ENCODE measurements at places on chromosomes 2 and 18.

GRCh38 chr2:31919499-31919898, 91.3 kb downstream of the MEMO1 start:
- DNase-seq, result no peak

DNA sequence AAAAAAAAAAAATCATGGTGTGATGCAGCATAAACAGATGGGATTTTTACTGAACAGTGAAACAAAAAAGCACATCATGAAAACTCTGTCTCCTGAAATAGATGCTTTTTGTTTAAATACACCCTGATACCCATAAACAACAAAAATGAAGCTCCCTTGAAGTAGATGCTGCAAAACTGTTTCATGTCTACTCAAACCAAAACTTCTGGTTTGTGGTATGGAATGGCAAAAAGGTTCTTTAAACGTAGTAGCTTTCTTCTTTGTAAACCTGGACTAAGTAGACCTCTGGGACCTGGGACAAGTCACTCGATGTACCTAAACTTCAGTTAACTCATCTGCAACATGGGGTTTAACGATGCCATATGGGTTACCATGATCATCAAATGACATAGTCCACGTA, 64.4 kb upstream of the RAPH1 start:
- no peak for DNase-seq

DNA sequence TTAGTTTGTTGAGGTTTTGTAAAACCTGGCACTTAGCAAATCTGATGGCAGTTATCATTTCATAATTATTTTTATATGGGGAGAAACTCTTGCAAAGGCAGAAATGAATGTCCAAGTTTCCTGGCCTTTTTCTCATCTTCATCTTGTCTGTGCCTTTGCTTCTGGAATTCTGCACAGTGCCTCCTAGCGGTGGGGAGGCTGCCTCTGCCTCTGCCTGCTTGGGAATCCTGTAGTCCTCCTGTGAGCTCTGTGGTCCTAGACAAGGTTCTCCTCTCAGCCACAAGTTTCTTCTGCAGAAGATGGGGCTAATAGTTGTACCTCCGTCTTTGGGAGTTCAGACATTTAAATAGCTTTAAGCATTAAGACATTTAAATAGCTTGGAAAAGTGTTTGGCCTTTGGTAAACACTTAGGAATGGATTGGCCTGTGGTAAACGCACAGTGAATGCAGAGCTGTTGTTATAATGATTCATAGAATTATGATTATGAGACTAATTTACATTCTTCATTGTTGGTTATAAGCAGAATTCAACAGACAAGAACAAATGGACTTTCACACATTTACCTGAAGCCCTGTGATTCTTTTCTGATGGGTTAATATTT, 101.2 kb downstream of the ZNF236 start:
- DNase-seq, result peak; percentile 25

- DNase-seq, result no peak
Observed at GRCh38 chr2:98037206-98037605, 41.5 kb upstream of the TMEM131 start.

GRCh38 chr2:235605312-235606003, 111.6 kb downstream of the AGAP1 start:
- DNase-seq, result no peak

DNA sequence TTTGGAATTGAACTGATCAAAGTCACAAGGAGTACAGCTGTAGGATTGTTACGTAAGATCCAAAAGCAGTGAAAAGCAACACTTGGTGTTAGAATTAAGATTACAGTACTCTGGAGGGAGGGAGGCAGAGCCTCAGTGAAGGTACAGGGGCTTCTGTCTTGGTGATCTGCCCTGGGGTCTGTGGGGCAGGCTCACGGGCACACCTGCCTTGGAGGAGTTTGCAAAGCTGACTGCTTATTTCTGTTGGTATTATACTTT, 114.9 kb downstream of the NCK2 start:
- no peak for DNase-seq

GRCh38 chr18:32771169-32771751, 1.6 kb downstream of the KLHL14 start:
- DNase-seq, result peak; percentile 82

- no peak for DNase-seq
Observed at GRCh38 chr2:237916296-237916695, 50.5 kb upstream of the UBE2F start.

GRCh38 chr2:74985978-74986609, 27.7 kb downstream of the POLE4 start:
- DNase-seq, result no peak

GRCh38 chr2:23614701-23615100, 229.7 kb downstream of the KLHL29 start:
- no peak for DNase-seq

DNA sequence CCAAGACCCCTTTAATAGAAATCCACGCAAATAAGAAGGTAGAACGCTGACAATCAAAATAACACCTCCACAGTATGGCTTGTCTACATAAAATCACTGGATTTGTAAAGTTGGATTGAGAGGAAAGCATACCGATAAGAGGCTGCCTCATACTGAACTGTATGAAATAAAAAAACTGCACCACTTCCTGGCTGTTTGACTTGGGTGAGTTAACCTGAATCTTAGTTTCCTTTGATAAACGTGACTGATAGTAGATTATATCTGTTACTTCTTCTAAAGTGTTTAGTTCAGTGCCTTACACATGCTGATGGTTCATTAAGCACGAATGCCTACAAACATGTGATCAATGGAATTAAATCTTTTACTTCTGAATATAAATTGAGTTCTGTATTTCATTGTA, 140.4 kb upstream of the RNF152 start:
- no peak for DNase-seq

DNA sequence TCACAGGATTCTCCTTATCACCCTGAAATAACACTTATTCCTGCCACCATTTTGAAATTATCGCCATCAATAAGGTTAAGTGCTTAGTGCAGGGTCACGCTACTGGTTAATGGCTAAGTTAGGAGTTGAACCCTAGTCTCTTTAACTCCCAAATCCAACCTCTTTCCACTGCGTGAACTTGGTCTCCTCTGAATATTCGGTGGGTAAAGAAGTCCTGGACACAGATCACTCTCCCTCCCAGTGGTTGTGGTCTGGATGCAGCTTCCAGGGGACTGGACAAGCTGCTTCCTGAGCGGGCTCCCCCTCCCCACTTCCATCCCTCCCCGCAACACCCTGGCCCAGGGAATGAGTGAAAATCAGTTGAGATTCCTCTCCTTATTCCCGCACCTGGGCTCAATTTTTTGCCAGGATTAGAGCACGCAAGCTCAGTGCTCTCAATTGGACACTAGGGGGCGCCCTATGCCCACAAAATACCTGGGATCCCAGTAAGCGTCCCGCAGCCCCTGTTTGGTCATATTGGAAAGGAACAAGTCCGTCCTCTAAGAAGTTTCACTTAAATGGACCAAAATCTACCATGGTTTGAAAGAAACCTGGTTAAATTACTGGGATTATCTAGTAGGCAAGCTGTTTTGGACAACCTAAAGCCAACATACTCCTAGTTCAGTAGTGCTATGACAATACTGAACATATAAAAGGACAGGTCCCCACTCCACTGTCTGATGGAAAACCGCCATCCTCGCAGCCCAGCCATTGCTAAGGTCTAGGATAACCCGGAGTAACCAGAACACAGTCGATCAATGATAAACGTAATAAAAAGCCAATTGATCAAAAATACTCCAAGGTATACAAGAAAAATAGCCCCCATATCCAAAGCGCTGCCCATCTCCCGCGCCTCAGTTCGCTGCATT, 40.4 kb downstream of the DHRS9 start:
- peak; percentile 83 for DNase-seq

DNA sequence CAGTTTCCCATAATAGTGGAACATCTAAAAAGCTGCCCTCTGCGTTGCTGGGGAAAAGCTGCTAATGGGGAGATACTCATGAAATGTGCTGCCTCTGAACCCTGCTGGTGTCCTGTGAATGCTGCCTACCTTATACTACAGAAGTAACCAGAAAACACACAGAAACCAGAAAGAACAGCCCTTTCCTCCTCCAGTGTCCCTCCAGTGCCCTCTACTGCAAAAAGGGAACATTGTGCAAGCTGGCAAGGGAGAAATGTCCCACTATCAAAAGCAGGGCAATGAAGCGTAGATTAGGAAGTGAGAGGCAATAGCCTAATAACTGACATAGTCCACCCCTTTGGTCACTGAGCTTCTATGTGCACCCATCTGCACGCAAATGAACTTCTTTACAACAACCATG, 162.7 kb upstream of the ETAA1 start:
- DNase-seq, result peak; percentile 32

- no peak for DNase-seq
Observed at GRCh38 chr2:37638973-37639372, 32.5 kb downstream of the CDC42EP3 start.

- no peak for DNase-seq
Observed at GRCh38 chr2:55547001-55547400, 27.5 kb downstream of the CFAP36 start.

DNA sequence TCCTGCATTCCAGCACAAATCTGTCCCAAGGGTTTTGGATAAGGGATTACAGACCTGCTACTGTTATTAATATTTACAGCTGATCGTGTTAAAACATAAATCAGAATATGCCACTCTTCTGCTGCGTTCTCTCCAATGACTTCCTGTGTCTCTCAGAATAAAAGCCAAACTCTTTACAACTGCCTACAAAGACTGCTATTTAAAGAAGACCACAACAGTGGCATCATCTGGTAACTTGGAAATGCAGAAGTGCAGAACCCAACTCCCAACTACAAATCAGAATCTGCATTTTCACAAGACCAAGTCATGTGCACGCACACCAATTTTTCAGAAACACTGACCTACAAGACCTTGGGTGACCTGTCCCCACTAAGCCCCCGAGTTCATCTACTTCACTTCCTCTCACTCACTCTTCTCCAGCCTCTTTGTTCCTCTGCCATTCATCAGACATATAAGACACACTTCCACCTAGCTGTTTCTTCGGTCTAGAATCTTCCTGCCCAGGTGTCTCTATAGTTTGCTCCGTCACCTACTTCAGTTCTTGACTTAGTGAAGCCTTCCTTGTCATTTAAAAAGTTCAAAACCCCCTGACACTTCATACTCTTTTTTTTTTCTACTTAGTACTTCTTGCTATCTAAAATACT, 36.0 kb downstream of the CHN1 start:
- DNase-seq, result no peak

DNA sequence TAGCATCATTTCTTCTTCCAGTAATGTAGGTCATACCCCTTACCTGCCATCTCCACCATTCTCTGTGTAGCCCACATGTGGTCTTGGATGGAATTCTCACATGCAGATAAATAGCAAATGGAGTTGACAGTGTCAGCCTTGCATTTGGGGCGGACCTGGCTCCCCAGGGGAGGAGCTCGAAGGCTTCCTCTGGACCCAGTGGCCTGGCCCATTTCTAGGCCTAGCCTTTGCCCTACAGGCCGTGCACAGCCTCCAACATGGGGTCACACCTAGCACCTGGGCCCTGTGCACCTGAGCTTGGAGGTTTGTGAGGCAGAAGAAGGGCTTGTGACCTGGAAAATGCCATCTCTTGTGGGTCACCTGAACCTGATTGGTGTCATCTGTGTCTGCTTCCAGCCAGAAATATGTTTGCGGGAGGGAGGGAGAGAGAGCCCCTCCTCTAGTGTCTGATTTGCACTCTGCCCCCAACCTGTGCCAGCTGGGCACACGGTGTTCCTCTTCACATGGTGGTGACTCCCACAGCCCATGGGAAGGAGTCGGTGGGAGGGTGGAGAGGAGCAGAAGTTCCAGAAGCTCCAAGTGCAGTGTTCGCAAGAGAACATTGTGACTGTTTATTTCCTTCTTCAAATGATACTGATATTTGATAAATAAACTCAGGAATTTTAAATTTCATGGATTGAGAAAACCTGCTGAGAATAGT, 33.0 kb downstream of the ITGB1BP1 start:
- no peak for DNase-seq

- peak; percentile 37 for DNase-seq
Observed at GRCh38 chr2:109128616-109129355, at the start of gene SH3RF3. Gene SH3RF3 (plus strand): TSS chr2:109129205.

- no peak for DNase-seq
Observed at GRCh38 chr18:25674183-25674582, 322.2 kb upstream of the ZNF521 start.

DNA sequence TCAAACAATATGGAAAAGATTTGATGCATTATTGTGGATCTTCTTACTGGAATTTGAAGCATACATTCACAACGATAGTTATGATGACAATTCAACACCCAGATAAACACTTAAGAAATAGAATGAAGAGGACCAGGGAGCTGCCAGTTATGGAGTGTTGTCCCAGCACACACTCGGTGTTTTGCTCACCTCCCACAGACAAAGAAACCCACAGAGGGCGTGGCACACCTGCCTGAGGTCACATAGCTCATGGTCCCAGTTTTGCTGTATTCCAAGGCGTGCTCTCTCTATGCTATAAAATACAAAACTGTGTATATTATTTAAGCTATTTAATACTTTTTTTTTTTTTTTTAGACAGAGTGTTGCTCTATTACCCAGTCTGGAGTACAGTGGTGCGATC, 31.1 kb downstream of the EFR3B start:
- no peak for DNase-seq

DNA sequence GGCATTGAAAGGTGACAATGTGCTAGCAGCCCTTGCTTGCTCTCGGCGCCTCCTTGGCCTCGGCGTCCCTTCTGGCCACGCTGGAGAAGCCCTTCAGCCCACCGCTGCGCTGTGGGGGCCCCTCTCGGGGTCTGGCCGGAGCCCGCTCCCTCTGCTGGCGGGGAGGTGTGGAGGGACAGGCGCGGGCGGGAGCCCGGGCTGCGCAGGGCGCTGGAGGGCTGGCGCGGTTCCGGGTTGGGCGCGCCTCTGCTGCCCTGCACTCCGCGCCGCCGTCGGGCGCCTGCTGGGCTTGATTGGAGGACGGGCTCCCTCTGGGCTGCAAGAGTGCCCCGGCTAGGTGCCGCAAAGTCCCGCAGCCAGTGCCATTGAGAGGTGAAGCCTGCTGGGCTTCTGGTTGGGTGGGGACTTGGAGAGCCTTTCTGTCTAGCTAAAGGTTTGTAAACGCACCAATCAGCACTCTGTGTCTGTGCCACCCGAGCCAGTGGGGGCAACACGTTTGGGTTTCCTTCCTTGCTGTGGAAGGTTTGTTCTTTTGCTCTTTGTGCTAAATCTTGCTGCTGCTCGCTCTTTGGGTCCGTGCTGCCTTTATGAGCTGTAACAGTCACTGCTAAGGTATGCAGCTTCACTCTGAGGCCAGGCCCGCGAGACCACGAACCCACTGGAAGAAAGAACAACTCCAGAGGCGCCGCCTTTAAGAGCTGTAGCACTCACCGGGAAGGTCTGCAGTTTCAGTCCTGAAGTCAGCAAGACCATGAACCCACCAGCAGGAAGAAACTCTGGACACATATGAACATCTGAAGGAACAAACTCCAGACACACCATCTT, 14.8 kb upstream of the IMP4 start:
- no peak for DNase-seq

DNA sequence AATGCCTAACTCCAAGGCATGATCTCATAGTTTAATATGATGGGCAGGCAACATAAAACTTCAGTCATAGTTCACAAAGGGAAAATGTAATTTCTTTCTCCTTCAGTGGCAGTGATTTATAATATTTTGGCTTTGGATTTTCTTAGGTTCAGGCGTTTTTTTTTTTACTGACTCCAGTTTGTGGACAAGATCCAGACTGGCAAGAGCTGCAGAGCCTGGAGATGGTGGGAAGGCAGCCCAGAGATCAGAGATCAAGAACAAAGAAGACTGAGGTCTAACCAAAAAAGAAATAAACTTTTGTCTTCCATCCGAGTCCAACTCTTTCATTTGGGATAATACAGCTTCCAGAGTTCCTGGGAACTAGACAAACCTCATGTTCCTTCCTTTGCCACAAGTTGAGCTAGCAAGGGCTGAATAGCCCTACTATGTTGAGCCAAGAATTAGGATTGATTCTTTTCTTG, 215.3 kb upstream of the SETBP1 start:
- DNase-seq, result no peak

GRCh38 chr2:120461092-120461491, 115.2 kb downstream of the INHBB start:
- DNase-seq, result no peak

Measured in HEK293T (cell line).